Stimulated activated CD8-positive, alpha-beta memory T cell treated with anti-CD3 and anti-CD28 coated beads, Interleukin-15, amount 100 ng/mL, for 24 hours (primary cell): ENCODE measurements at places on chromosomes 6 and 20.

- no peak for DNase-seq
Observed at GRCh38 chr20:56540415-56540814, 7.4 kb downstream of the FAM209B start.

DNA sequence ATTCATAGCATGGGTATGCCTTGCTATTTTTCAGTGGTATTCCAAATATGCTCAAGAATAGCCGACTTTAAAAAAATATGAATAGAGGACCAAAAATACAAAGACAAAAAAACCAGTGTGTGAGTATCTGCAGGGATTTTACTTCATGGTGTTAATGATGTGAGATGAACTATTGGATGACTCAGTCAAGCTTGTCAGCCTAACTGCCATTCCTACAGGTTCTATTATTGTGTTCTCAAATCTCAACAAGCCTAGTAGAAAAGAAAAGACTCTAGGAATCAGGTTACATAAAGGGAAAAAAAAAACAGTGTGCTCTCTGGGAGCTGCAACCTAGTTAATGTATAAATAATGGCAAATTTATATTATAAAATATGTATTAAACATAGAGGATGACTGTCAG is 588.4 kb upstream of the BTBD3 start:
- DNase-seq: no peak

- DNase-seq: no peak
Observed at GRCh38 chr6:158284007-158284875, 28.0 kb upstream of the TULP4 start.

- DNase-seq: no peak
Observed at GRCh38 chr6:15493437-15494168, 169.2 kb downstream of the DTNBP1 start.

DNA sequence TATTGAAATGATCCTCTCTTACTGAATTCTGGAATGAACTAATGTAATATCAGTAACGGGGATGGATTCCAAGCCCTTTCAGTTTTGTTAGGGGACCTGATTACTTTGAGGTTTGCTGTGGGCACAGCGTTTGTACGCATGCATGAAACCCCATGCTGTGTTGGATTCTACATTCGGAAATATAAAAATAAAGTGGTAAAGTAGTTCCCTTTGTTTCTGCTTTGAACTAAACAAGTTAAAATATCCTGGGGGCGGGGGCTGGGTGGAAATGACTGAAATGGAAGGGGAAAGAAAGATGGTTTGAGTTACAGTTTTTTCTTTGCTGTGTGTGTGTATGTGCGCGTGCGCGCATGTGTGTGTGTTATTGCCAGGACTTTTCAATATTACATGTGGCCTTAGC is 196.5 kb upstream of the OPRM1 start:
- no peak for DNase-seq

DNA sequence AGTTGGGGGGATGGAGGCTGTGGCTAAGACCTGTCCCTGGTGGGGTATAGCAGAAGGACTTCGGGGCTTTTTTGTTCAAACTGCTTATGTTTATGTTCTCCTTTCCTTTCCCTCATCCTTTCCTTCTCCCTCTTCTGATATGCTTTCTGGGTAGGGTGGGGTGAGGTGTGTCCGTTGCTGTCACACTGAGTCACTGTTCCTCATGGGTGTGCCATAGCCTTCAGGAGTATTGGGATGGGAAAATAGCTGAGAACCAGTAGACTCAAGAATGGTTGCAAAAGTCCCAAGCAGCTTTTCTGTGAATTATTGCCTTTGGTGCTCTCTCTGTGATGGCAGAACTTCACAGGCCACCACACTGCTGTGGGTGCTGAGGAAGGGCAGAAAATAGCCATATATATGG is 39.6 kb downstream of the TPD52L1 start:
- DNase-seq: no peak

DNA sequence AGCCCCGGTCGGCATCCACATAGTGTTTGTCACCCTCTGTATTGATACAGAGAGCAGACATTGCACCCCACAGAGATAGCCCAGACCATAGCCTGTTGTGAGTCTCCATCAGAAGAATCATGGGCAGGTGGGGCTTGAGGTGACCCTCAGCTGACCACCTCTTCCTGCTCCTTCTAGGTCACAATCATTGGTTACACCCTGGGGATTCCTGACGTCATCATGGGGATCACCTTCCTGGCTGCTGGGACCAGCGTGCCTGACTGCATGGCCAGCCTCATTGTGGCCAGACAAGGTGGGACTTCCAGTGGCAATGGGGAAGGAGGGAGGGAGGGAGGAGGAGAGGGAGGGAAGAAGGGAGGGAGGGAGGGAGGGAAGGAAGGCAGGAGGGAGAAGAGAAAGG is 61.4 kb upstream of the RIN2 start:
- DNase-seq: no peak

DNA sequence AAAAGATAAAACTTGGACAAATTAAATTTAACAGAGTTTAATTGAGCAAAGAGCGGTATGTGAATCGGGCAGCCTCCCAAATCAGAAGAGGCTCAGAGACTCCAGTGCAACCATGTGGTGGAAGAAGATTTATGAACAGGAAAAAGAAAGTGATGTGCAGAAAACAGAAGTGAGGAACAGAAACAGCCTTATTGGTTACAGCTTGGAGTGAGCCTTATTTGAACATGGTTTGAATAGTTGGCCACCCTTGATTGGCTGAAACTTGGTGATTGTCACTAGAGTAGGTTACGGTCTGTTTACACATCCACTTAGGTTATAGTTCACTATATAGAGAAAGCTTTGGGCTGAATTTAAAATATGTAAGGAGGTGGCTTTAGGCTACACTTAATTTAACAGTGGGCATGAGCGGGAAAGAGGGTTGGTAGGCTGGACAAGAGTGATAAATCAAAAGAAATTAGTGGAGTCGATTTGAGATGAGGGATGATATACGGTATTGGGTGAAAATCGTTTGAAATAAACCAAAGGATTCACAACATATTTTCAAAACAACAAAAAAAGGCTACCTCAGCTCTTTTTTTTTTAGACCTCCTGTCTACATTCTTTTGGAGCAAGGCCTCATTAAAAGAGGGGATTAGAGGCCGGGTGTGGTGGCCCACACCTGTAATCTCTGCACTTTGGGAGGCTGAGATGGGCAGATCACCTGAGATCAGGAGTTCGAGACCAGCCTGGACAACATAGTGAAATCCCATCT is 84.3 kb upstream of the PREP start:
- no peak for DNase-seq

DNA sequence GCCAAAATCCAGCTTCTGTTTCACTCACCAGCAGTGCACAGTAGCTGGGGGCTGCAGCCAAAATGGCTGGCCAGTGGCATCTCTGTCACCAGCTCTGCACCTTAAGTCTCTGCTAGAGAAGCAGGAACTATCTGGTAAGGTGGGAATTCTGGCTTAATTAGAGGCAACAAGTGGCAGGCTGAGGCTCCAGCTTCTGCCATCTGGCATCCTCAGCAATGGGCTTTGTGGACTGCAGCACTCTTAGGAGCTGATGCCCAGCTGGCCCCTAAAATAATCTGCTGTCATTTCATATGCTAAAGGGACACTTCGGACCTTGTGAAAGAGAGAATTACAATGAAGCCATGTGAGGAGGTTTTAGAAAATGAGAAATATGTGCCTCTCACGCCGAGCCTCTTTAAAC is 4.6 kb upstream of the CLDN20 start:
- DNase-seq: no peak

DNA sequence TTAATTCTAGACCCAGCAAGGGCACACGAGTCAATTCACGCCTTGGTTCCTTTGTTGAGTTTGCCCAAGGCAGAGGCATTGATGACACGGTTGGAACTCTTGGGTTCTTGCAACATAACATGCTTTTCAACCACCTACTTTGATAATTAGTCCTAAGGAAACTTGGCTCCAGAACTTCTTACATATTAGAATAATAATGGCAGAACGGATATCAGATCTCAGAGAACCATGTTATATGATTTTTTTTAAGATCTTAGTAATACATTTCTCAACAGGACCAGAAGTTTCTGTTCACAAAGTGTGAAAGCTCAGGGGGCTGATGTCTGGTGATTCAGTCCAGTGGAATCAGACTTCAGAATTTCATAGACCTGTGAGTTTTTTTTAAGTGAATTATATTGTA is 19.2 kb downstream of the SPTLC3 start:
- no peak for DNase-seq

DNA sequence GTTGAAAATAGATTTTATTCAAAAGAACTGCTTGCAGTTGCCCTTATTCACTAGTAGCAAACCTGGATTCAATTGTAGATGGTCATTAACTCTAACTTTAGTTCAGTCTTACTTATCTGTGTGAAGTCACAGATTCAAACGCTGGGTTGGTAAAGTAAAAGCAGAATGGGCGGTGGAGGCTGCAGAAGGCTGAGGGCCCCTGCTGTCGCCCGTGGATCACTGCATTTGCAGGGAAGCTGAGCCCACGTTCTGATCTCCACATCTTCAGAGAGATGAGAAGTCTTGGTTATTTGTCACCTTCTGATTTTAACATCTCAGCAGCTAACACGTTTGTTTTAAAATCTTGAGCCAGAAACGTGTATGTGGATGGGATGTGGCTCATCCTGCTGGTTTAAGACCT is 75.1 kb downstream of the SNX9 start:
- no peak for DNase-seq

- no peak for DNase-seq
Observed at GRCh38 chr20:18853946-18854646, 40.5 kb downstream of the SCP2D1 start.

- no peak for DNase-seq
Observed at GRCh38 chr20:50999355-50999754, 23.6 kb downstream of the KCNG1 start.

GRCh38 chr6:14673201-14673600 is 555.6 kb downstream of the CD83 start:
- DNase-seq: no peak

- no peak for DNase-seq
Observed at GRCh38 chr6:108454356-108454755, 106.4 kb upstream of the FOXO3 start.

GRCh38 chr6:166638573-166638964 is 11.5 kb upstream of the RPS6KA2 start:
- DNase-seq: no peak

DNA sequence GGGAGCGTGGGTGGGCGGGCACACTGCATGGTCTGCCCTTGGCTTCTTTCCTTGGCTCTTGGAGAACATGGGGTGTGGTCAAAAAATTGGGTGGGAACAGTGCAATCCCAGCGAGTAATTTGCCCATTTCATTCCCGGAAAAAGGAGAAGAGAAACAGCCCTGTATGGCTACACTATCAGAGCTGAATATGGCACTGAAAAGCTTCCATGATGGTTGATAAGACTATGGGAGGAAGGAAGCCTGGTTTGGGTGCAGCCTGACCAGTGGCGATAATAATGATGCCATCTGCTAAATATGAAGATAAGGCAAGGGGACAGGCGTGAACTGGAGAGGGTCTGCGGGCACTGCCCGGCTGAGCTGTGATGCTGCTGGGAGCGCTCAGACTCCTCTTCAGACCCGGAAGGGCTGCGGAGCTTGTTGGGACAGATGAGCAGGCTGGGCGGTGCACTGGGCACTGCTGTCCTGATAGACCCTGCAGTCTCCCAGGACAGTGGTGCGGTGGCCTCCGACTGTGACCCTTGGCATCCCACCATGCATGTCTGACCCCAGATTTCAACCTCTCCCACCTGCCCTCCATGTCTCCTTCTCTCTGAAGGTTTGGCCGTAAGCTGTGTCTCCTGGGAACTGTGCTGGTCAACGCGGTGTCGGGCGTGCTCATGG is 10.2 kb downstream of the SLC22A1 start:
- DNase-seq: no peak

DNA sequence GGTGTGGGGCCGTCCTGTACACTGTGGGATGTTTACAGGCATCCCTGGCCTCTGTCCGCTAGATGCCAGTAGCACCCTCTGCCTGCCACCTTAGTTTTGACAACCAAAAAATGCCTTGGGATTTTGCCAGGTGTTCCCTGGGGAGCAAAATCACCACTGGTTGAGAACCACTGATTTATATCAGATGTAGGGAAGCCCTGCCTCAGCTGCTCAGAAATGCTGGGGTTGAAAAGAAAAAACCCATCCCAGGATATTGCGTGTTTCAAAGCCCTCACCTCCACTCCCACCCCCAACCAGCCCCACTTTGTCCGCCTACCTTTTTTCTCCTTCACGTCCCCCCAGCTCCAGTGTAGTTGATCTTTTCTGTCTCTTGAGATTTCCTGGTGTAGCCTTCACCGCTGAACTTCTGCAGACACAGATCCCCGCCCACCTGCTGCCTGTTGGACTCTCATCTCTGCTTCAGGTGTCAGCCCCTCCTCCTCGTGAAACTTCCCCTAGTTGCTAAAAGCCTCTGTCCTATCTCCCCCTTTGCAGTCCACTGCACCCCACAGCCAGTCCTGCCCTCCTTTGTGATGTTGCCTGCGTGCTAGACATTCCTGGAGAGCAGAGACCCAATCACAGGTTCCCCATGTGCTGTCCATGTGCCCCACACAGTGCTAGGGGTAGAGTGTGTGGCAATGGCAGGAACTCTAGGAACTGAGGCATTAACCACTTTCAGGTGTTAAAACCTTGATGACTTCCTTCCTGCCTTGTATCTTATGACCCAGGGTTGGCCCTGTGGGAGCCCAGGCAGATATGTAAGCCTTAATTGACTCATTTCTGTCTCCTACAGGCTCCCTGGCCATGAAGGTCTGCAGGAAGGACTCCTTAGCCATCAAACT is 98.9 kb downstream of the TBC1D7 start:
- DNase-seq: no peak

DNA sequence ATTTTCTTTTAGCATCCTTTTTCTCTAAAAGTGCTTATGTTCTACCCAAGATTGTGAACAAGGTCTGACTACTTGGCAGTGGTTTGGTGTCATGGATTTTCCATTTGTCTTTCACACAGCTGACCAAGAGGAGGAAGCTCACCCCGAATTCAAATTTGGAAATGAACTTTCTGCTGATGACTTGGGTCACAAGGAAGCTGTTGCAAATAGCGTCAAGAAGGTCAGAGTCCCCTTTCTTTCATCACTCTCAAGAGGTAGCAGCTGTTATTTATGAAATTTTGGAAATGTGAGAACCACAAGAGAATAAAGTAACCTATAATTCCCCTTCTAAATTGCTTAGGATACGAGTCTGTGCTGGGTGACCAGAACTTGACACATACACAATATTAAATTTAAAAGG is 113.0 kb upstream of the LAMP5 start:
- DNase-seq: no peak

GRCh38 chr6:144908004-144908403 is 622.9 kb downstream of the UTRN start:
- DNase-seq: no peak
